Stimulated activated CD8-positive, alpha-beta memory T cell treated with anti-CD3 and anti-CD28 coated beads, Interleukin-15, amount 100 ng/mL, for 4 hours (primary cell): ENCODE measurements at places on chromosomes 3 and 15.

DNA sequence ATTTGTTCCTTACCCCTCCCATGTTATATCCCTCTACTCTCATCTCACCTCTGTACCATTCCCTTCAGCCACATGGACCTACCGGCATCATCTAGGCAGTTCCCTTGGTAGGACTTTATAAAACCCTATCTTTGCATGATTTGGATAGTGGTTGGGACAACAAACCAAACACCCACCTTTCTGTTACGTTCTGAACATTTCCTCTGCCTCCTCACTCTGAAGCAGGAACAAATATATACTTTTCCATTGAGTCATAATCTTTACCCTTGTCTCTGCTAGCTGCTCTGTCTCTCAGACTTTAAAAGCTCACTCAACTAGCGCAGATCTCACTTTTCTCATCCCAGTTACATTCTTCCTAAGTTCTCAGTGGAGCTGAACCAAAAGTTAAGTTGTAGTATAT, 17.8 kb downstream of the UBXN7 start:
- DNase-seq = no peak

GRCh38 chr3:123833398-123833785, 50.7 kb downstream of the MYLK start:
- no peak for DNase-seq

- no peak for DNase-seq
Measured at GRCh38 chr3:17070161-17070959, 185.6 kb downstream of the PLCL2 start.

- no peak for DNase-seq
Measured at GRCh38 chr3:42118762-42119361, 27.7 kb downstream of the TRAK1 start.

DNA sequence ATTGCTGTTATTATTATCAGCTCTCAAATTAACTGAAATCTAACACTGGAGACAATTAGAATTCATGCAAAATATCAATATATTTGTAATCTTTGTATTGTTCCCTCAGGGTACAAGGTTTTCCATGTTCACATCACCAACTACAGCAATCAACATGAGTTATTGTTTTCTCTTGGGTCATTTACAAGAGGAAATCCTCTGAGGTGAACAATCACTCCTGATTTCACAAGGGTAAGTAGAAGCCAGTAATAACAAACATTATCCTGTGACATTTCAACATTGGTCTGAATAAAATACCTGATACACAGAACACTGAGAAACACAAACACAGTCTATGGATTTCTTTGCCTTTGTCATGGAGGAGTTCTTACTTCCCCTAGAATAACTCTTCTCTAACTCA, 174.0 kb downstream of the SUCNR1 start:
- no peak for DNase-seq

DNA sequence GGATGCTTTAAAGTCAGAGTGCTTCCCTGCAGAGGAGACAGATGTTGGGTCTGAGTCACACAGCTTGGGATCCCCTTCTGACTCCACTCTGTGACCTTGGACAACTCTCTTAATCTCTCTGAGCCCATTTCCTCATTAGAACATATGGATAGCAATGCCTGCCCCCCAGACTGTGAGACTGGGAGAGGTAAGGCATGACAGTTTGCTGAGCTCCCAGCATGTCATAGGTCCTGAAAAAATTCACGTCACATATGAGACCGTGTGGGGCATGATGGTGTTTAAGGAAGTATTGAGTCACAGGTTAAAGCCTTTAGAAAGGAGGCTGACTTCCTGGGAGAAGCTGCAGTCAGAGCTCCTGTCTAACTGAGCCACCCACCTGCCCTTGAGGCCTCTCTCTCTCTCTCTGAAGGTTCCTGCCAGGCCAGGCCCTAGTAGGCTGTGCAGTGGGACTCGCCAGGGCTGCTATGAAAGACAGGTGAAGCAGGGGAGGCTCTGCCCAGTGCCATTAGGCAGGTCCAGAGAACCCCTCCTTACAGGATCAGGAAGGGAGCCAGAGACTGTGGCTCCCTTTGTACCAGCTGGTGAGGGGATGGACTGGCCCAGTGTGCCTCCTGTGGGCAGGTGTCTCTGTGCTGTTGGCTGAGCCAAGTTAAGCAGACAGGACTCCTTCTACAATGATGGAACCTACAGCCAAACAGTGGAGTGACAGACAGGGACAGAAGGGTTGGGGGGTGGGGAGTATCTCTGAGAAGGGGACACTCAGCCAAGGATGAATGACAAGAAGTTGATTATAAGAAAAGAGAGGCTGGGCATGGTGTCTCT, 19.5 kb upstream of the DOCK3 start:
- no peak for DNase-seq

- DNase-seq = no peak
Measured at GRCh38 chr3:59508273-59508672, 458.4 kb upstream of the CFAP20DC start.
